ENCODE measurements at places on chromosomes 11 and 22.
A peak's percentile ranks its signal among the peaks of the same experiment; 100 is the strongest.

DNA sequence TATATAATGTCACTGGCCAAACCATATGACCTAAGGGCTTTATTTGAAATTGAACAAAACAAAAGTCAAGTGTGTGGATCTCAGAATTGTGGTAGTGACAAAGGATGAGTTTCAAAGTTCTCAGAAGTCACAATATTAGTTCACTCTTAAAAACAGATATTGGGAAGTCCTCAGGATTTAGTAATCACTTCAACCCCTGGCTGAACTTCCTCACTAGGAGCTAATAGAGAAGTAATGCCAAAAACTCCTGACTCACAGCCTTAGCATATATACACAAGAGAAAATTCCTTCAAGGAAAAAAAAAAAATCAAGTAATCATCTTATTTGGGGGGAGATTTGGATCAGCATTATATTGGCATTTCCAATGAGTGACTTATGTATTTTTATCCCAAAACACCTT lies 75.6 kb upstream of the APOA1 start:
- DNase-seq, result no peak

DNA sequence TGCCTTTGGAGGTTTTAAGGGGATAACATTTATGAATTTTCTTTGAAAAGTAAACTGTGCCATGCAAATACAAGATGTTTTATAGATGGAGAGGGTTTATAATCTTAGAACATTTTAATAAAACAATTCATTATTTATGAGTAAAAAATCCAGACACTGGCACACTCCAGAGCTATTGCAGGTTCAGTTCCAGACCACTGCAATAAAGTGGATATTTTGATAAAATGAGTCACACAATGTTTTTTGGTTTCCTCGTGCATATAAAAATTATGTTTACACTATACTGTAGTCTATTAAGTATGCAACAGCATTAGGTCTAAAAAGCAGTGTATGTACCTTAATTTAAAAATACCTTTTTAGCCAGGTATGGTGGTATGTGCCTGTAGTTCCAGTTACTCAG lies 146.2 kb upstream of the ZBED5 start:
- no peak for DNase-seq

DNA sequence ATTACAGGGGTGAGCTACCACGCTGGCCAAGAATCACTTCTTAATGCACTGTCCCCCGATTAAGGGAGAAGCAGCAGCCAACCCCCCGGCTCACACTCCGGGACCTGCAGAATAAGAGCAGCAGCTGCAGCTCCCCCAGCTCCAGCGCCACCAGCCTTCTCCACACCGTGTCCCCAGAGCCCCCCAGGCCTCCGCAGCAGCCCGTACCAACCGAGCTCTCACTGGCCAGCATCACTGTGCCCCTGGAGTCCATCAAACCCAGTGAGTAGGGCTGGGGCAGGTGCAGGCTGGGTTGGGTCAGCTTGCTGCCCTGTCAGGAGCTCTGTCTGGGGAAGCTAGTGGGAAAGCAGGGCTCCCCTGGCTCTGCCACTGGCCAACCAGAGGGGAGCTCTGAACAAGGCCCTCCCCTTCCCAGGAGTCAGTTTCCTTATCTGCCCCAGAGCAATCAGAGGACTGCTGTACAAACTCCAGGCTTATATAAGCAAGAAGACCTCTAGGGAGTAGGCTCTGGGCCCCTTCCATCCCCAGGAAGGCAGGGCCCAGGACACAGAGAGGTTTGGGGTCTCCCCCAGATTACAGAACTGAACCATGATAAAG lies 8.5 kb upstream of the SH3BP1 start:
- no peak for DNase-seq

- DNase-seq, result no peak
Measured at GRCh38 chr11:60100516-60100915, 12.1 kb downstream of the MS4A2 start.

DNA sequence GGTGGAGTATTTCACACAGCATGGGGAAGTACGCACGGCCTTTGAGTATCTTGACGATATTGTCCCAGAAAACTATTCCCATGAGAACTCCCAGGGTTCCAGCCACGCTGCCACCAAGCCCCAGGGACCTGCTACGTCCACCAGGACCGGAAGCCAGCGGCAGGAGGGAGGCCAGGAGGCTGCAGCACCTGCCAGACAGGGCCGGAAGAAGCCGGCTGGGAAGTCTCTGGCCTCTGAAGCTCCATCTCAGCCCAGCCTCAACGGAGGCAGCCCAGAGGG lies 32.6 kb downstream of the IGHMBP2 start:
- no peak for DNase-seq

GRCh38 chr11:104390651-104391050 lies 226.7 kb upstream of the PDGFD start:
- no peak for DNase-seq

GRCh38 chr11:14435717-14436512 lies 63.7 kb downstream of the COPB1 start:
- DNase-seq, result no peak

GRCh38 chr11:5989203-5989602 lies 2.4 kb upstream of the OR52L1 start:
- no peak for DNase-seq

DNA sequence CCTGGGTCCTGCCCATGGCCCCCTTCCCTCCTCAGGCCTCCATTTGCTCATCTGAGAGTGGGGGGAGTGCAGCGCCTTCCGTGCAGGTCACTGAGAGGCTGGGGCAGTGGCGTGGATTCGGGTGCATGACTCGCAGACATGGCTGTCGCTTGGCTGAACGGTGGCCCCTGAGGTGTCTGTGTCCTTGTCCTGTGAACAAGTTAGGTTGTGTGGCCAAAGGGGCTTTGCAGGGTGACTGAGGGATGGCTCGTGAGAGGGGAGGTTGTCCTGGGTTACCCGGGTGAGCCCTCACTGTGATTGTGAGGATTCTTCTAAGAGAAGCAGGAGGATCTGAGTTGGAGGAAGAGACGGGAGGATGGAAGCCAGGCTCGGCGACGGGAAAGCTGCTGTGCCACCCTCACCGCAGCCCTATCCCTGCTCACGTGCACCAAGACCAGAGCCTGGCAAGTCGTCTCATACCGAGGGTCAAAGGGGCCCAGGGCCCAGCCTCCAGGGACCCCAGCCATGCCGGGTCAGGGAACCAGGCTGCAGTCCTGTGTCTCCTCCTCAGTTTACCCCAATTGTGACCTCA lies 79.1 kb downstream of the KCNQ1 start:
- DNase-seq, result no peak

DNA sequence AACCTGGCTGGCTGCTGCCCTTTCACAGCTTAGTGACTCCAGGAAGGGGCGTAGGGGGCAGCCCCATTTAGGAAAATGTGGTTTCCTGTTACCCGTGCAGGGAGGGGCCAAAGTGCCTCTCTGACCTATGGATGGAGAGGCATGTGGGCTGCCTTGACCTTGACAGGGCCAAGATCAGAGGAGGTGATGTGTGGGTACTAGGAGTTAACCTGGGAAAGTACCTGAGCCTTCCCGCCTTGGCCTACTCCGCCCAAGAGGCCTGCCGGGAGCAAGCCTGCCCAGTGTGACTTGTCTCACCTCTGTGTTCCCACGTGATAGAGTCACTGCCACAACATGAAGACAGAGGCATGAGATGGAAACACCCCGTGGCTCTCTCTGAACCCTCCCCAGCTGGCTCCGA lies 33.4 kb downstream of the GRAMD4 start:
- no peak for DNase-seq

DNA sequence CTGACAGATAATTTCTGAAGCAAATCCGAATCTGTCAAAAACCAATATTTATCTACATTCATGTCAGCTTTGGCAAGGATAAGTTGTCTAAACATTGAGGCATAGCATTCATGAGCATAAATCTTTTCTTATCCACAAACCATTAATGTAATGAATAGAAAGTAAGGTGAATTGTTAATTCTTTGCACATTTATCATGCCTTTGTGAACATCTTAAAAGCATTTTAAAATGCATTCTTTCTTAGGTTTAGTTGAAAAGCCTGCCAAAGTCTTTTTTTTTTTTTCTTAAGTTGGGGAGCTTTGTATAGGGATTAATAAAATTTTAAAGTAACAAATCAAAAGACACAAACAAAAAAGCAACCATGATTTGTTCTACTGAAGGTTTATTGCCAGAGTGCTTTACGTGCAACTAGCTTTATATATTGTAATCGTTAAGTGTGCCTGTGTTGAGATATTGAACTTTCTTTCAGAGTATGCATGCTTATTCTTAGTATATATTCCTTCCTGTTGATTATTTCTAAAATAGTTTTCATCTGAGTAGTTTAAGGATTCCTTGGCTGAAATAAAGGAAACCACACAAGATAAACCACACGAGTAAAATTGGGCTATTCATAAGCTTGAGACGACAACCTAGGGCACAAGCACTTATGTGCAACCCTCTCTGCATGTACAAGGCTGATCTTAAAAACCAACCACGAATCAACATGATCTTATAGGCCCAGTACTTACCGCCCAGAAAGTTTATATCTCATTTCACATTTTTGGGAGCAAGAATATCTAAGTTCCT lies 1110.9 kb upstream of the CNTN5 start:
- DNase-seq, result no peak

DNA sequence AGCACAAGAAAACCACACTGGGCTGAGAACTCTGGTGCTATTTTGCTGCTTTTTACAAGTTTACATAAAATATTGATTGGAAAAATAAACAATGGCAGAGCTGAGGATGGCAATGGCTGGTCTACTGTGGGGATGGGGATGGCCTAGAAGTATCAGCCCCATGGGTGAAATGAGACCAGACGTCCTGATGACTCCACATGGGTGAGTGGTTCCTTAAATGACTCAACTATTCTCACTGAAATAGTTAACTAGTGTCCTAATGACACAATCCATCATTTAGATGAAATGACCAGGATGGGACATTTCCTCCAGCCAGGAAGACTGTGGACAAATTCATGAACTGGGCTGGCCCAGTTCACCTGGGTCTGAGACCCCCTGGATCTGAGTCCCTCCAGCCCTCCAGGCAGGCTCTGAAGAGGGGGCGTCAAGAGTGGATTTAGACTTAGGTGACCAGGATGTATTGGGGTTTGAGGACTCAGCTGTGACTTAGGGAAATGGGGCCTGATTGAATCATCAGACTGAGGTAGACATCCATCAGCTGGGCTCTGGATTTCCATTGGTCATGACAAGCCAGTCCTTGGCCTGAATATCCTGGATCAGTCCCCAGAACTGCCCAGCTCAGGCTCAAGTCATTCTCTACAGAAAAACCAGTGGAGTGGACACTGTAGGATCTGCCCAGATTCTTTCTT lies 98.2 kb upstream of the IGLL5 start:
- no peak for DNase-seq

- no peak for DNase-seq
Measured at GRCh38 chr22:28151151-28151816, 232.2 kb upstream of the PITPNB start.

- DNase-seq, result no peak
Measured at GRCh38 chr11:5343474-5344335, at the start of gene OR51B5. Gene OR51B5 (minus strand): TSS chr11:5343524. CDS start chr11:5343524, 0 bp downstream.

DNA sequence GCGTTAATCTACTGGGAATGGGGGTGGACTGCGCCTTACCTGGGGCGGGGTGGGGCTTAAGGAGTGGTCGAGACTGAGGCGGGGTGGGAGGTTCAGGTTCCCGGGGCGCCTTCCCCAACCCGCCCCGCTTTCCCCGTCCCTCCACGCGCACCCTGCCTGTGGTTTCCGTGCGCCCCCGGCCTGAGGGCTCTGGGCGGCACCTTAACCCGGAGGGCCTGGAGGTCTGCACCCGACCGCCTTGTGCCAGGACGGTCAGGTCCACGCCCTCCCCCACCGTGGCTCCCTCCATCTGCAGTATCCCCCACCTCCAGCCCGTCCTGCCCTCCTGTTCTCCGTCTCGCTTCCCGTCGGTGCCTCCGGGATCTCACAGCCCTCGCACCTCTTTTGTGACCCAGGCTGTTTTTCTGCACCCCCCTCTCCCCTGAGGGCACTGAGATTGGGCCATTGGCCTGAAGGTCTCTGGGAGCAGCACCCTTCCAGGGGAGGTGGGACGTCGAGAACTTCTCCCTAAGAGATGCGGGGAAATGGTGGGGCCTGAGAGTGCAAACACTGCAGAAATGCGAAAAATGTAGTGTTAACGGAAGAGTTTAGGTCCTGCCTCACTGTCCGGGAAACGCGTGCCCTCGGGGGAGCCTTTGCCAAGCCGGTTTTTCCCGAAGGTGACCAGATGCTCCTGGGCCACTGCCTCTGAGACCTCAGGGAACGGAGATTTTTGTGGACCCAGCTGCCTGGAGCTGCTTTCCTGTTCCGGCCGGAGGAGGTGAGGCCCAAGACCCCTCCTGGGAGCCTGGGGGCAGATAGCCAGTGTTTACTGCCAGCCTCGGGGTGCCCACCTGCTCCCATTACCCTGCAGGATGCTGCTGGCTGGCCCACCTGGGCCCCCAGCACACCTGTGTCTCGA lies 1.2 kb upstream of the ASCL2 start:
- DNase-seq, result no peak

- no peak for DNase-seq
Measured at GRCh38 chr11:58656348-58656747, 33.9 kb downstream of the CNTF start.

DNA sequence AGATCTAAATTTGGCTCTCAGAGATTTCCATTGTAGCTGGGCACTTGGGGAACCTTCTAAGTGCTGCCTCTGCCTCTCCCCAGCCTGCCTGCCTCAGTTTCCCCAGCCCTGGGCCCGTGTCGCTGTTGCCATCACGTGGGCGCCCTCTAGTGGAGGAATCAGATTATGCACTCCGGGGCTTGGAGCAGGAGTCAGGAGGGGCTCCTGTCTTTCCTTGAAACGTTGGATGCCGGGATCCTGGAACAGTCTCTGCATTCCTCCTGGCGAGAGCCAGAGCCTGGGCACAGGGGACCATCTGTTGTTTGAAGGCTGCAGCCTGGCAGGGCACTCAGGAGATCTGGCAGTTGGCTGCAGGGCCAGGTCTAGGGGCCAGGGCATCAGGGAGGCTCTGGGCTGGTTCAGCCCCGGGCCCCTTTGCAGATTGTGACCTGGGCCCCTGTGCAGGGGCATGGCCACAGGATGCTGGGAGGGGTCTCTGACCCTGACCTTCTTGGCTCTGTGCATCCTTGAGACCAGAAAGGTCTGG lies 71.6 kb downstream of the LRP5 start:
- DNase-seq, result peak; percentile 56

- no peak for DNase-seq
Measured at GRCh38 chr11:103683576-103683975, 352.9 kb upstream of the DDI1 start.

- no peak for DNase-seq
Measured at GRCh38 chr11:131518305-131518838, 148.0 kb downstream of the NTM start.

DNA sequence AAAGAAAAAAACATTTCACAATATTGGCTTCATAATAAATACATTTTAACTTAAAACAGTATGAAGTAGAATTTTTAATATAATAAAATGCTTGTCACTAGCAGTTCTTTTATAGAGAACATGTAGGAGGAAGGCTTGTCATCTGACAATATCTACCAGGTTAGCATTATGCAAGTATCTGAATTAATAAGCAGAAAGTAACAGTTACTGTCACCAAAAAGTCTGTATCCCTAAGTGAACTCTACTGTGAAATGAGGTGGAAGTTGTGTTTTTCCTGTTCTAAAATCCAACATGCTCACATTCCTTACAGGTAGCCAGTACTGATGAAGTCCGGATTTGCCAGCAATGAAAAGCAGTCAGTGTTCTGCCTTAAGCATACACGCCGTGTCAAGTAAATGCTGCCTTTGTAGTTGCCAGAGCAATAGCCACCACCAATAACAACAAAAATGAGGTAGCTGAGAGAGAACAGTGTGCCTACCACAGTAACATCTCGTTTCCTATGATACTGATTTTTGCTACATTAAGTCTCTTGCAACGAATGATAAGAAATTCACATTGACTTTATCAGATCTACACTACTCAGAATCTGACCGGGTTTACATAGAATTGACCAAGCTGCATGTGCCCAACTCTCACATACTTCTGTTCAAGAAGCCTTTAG lies 95.5 kb downstream of the SIK3 start:
- no peak for DNase-seq

All from neuronal stem cell (in vitro differentiated cells).